ELR (cell line): ENCODE measurements at places on chromosomes 11 and 22.

DNA sequence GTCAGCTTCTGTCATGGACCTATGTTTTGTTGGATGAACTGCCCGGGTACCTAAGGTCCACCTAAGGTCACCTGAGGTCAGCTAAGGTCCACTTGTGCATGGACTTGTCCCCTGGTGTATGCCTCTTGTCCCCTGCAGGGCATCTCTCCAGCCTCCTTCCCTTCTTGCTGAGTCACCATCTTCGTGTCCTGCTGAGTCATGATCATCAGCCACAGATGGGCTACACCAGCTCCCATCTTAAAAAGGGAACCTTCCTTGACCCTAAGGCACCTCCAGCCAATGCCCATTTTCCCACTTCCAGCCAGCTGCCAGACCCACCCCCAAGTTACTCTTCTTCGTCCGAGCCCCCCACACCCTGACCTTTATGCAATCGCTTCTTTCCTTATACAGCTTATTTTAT, 544.9 kb downstream of the TBC1D22A start:
- DNase-seq = peak; percentile 15

DNA sequence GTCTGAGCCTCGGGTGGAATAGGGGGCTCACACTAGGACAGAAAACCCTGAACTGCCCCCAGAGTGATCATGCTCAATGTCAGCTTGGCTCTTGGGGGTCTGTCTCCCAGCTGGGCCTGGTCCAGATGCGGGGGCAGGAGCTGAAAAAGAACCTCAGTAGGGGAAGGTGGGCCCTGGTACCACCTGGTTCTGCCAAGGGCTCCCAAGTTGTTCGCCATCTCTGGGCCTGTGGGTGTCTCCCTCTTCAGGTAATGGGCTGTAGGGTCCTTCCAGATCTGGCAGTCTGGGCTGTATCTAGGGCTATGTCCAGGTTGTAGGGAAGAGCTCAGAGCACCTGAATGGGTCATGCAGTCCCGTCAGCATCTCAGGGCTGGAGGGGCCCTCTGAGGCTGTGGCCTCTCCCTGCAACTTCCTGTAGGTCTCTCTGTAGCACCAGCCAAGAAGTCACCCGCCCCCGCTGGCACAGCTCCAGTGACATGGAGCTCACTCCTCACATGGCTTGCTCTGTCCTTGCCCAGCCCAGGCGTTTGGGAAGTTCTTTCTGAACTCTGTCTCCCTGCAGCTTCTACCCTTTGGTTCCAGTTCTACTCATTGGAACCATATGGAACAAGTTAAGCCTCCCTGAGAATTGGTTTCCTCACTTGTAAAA, 33.0 kb upstream of the SOX10 start:
- peak; percentile 33 for DNase-seq

DNA sequence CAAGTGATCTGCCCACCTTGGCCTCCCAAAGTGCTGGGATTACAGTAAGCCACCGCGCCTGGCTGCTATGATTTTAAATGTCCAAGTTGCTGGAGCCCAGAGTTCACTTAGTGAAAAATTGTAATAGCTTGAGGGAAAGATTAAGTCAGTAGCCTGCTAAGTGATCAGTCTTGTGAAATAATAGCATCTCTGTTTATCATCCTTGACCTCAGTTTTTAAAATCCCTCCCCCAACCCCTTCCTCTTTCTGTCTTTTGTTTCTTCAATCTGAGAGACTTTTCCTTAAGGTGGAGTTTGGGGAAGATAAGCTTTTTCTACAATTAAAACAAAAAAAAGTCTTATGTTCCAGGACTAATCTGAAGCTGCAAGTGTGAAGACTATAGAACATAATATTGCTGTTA, 6.4 kb downstream of the HIPK3 start:
- no peak for DNase-seq

GRCh38 chr11:28636033-28636432, 527.8 kb downstream of the METTL15 start:
- DNase-seq = no peak

- no peak for DNase-seq
These were observed 128.7 kb downstream of the DSCAML1 start for GRCh38 chr11:117668321-117668751.

- no peak for DNase-seq
These were observed 328.3 kb upstream of the NARS2 start for GRCh38 chr11:78902771-78903507.

DNA sequence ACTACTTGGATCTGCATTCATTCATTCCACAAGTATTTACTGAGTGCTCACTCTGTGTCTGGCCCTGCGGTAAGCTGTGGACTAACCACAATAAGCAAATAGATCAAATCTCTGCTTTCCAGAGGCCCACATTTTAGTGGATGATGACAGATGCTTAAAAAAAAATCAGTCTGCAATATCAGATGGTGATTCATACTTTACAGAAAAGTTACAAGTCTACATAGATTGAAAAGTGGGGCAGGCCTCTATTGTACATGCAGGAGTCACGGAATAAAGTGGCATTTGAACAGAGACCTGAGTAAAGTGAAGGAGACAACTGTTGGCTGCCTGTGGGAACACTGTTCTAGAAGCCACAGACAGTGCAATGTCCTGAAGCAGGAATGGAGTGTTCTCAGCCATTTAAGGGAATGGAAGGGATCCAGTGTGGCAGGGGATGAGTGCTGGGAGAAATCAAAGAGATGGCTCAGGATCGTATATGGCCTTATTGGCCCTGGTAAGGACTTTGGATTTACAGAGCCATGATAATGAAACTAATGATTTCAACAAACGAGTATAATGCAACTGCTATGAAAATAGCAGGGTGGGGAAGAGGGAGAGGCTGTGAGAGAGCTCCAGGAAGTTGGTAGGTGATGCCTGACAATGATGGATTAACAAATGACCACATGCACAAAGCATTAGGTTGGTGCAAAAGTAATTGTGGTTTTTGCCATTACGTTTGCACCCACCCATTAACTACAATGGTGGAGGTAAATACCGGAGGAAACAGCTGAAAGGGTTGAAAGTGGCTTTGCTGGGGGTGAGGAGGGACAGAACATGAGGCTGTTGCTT, 31.1 kb downstream of the TMEM45B start:
- peak; percentile 95 for DNase-seq

GRCh38 chr11:9726321-9727022, 62.6 kb downstream of the SWAP70 start:
- DNase-seq = peak; percentile 90

DNA sequence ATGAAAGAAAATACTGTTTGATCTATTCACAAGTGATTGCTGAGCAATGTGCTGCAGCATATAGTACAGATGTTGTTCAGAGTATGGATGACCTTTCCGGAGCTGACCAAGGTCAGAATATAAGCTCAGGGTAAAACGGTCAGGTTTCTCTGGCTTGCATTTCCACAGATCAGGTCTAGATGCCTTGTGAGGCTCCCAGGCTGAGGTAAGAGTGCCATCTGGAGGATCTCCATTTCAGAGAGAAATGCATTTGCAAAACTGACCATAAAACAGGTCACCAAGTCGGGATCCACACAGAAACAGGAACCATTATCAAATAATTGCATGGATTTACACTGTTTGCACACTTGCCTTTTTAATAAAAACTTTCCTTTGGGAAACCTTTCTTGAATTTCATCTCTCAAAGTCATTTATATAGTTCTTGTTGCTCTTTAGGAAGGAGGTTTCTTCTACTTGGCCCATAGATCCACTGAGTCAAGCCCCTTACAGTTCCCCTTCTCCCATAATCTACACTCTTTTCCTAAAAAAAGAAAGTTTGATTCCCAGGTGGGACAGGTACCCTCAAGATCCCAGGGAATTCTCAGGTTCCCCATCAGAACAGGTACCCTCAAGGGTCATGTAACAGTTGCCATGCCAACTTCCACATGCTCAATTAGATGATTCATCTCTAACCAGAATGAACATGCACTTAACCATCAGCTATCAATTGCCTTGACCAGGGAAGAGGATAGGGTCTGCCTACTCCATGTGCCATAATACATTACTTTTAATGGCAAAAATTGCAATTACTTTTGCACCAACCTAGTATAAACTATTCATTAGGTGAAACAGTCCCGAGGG, 25.0 kb upstream of the TMPRSS5 start:
- DNase-seq = peak; percentile 66

DNA sequence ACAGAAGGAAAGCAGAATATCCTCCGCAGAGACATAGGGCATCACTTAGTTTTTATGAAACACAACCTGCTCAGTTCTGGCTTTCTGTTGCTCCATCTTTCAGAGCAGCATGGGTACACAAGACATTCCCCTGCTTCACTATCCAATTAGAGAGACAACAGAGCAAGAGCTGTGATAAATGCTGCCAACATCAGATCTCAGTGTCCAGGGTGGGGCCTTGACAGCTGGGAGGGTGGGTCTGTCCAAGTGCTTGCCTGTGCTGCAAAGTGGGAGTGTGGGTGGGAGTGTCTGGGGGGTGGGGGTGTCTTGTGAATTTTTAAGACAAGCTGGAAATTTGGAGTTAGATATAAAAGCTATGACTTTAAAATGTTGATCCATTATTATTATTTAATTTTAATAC, 369.6 kb downstream of the TENM4 start:
- DNase-seq = no peak

DNA sequence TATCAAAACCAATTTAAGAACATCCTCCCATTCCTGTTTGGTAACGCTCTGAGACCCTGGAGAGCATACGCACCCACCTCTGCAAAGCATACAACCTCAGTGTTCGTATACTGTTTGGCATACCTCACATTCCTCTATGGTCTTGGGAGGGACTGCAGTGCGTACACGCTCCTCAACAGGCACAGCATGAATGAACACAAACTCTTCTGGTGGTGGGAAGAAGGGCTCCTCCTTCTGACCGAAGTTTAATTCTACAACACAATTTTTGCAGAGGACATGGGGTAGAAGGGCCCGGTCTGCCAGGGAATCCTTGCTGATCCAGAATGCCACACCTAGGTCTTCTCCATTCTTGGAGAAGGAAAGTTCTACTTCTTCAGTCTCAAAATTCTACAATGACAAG, 5.3 kb downstream of the HNRNPUL2 start:
- DNase-seq = peak; percentile 30

- peak; percentile 86 for DNase-seq
These were observed 4.1 kb upstream of the NNMT start for GRCh38 chr11:114291842-114292680.

- DNase-seq = no peak
These were observed 3.1 kb upstream of the POLD4 start for GRCh38 chr11:67356387-67356863.

DNA sequence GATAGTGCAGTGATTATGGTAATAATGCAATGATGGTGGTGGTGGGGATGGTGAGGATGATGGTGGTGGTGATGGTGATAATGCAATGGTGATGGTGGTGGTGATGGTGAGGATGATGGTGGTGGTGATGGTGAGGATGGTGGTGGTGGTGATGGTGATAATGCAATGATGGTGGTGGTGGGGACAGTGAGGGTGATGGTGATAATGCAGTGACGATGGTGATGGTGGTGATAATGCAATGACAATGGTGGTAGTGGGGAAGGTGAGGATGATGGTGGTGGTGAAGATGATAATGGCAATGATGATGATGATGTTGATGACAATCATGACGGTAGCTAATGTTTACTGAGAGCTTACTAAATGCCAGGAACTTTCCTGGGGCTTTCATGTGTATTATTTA, 79.6 kb upstream of the MYOD1 start:
- DNase-seq = no peak

DNA sequence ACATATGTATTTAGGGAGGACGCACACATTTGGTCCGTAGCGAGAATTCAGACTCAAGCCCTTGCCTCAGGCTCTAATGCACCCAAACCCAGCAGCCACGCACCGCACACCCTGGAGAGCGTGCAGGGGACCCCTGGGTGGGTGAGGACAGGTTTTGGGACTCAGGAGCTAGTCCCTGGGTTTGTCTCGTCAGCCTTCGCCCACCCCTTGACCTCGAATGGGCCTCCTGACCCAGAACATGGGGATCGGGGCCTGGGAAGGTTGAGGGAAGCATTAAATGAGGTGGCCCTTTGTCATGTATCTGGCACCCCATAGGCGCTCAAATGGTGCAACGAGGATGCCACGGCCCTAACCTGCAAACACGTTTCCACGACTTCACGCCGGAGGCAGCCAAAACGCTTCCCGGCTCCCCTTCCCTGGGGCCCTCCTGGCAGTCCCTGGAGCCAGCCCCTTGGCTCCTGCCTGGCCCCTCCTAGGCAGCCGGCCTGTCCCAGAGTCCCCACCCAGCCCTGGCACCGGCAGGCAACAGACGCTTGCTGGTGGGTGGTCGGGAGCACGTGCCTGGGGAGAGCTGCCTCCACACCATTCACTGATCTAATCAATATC, 5.5 kb upstream of the LINC01488 start:
- no peak for DNase-seq

GRCh38 chr11:109946322-109946846, 146.8 kb upstream of the ZC3H12C start:
- DNase-seq = peak; percentile 96

DNA sequence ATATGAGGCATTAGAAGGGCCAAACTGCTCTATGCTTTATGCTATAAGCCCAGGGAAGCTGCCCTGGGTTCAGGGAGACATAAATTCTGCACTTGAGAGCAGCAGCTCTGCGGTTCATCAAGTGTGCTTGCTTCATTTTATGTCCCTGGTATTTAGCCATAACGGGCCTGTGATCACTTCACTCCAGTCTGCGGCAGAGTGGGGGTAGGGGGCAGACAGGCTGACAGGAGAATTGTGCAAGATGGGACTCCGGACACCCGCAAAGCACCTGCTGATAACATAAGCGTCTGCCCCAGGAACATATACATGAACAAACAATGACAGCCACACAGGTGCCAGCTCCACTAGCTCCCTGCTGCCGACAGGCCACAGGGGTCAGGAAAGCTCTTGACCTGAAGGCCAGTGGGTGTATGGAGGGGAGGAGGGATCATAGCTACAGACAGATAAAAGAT, 56.1 kb downstream of the SMCO4 start:
- DNase-seq = no peak

DNA sequence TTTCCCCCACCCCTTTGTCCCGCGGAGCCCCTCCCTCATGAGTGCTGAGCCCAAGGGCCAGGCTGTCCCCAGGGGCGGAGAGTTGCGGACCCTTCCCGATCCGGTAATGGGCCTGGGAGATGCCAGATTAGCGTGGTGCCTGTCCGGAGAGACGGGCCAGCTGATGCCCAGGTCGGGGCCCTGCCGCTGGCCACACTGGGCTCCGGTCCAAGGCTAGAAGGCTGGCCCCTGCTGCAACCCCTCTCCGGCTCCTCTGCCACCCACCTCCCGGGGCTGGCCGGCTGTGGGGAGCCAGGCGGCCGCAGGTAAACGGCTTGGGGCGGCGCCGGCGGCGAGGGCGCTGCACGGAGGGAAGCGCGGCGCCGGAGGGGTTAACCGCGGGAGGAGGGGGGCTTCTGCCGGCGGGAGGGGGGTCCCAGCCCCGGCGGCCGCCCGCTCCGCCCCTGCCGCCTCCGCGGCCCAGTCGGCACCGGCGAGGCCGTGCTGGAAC, at the start of gene KCNK4:
TSS of gene KCNK4 (plus strand) at position 41 of the 490 bp plus-strand sequence. CDS start 1,717 bp downstream, outside the sequence.
- no peak for DNase-seq

DNA sequence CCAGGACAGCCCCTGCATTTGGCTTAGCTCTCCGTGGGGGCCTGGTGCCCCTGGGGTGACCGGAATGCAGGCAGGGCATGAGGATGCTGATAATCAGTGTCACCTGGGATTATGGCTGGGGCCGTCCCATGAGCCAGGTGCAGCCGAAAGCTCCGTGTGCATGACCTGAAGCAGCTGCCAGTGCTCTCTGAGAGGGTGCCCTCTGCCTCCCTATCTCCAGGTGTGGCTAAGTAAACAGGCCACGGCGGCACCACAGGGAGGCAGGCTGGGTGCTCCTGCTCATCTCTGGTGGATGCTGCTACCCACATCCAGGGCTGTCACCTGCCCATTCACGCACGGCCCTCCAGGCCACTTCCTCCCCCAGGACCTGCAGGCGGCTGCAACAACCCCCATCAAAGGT, 29.8 kb downstream of the DUSP8 start:
- no peak for DNase-seq
